ENCODE measurements at places on chromosomes 11 and 22.

DNA sequence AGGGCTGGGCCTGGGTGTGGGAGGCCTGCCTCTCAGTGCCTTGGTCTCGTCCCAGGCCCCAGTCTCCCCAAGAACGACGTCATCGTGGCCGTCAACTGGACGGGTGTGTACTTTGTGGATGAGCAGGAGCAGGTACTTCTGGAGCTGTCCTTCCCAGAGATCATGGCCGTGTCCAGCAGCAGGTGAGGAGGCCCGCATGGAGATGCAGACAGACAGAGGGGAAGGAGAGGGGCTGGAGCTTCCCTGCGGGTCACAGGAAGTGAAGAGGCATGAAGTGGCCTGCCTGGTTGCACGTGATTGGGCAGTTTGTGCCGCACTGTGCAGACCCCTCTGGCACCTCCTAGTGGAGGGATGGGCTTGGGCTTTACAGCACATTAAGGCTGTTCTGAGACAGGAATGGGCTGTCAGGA, 70.4 kb downstream of the MYO7A start:
- DNase-seq = no peak

DNA sequence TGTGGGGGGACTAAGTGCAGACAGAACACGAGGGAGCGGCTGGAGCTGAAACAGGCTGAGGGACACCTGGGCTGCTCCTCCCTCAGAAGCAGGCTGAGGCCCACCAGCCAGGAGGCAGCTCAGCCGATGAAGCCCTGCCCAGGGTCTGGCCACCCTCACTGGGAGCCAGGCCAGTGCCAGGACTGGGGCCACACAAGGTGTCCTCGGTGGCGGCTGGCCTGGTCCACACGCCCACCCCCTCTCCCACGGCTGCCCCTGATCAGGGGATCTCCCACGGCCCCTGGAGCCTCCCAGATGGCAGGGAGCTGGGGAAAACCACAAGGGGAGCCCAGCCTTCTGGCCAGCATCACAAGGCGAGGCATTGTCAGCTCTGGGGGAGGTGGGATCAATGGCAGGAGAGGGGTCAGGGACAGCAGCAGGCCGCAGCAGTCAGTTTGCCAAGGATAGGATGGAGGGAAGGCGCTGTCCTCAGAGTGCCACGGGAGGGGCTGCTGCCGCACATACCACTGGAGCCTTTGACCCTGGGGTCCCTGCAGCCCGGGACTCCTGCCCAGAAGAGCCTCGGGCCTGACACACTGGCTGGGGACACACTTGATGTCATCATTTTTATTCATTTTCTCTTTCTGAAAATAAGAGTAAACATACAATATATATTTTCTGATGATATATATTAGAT, 11.7 kb upstream of the RASL10A start:
- no peak for DNase-seq

- no peak for DNase-seq
Observed at GRCh38 chr22:46891382-46891951, 129.0 kb downstream of the TBC1D22A start.

DNA sequence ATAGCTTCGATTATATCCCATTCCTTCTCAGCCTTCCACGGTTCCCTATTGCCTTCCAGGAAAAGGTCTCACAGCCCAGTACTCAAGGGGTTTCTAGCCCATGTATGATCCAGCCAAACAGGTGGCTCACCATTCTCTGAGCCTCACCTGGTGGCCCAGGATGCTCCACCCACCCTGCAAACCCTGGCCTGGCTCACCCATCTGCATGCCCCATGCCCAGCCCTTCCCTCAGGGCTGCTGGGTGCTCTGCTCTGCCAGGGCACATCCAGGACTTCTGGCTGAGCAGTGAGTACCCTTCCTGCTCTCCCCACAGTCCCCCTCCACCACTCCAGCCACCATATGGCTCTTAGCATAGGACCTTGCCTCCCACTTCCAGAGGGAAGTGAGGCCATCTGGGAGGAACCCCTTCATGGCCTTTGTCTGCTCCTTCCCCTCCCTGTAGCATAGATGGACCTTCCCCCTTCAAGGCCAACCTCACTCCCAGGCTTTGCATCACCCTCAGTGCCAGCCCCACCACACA, 5.8 kb upstream of the RCOR2 start:
- no peak for DNase-seq

- no peak for DNase-seq
Observed at GRCh38 chr11:35785287-35786167, 123.0 kb downstream of the TRIM44 start.

DNA sequence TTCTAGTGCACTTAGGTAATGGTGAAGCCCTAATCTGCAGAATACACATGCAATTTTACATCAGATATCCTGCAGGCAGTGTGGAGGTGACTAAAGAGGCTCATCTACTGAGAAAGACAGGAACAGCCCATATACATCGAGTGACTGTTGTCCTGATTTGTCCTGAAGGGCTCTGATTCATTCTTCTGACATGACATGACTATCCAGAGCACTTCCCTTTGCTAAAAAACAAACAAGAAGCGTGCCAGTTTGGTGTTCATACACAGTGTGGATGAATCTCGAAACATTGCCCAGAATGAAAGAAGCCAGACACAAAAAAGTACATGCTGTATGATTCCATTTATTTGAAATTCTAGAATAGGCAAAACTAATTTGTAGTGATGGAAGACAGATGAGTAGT, 48.0 kb upstream of the AMPD3 start:
- DNase-seq = no peak

DNA sequence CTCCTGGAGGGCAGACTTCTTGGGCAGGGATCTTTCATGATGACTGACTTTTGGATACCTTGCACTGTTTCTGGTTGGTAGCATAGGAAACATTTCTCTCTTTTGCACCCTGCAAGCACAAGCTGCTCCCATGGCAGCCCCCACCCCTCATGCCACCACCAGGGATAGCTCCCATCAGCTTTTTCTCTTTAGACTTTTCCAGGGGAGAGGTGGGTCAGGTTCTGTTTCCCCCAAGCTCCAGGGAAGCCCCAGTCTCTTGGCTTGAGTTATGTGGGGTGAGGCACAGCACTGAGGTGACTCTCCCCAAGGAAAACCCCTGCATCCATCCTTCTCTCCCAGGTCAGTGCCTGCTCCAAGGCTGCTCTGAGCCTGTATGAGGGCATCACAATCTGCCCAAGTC, 22.5 kb downstream of the LRRC32 start:
- no peak for DNase-seq

DNA sequence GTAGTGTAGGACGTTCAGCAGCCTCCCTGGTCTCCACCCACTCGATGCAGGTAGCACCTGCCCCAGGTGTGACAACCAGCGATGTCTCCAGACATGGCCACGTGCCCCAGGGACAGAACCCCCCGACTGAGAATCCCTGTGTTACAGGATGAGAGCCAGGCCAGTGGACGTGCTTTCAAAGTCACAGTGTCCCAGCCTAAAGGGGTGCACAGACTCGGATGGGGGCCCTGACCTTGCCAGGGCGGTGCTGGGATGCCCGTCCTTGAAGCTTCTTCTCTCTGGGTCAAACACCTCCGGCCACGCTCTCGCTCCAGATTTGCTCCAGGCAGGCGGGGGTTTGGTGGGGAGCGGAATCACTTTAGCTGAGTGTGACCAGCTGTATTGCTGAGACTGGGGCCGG, 23.3 kb upstream of the GAL start:
- DNase-seq = no peak
